ENCODE measurements at places on chromosomes 13 and 19. TPM values are rescaled to one million over a fixed set of nuclear protein-coding genes. Genes with fewer than 3 reads are reported as not detected.
A peak's percentile ranks its signal among the peaks of the same experiment; 100 is the strongest.

GRCh38 chr19:6092329-6093286 is 17.7 kb downstream of the RFX2 start:
- H3K27me3 ChIP-seq, result no peaks in the 10 kb centered on the region
- no peak overlapping the region for H3K4me3 ChIP-seq
- peak overlapping the region; percentile 51 for H3K27ac ChIP-seq
- H3K4me1 ChIP-seq, result peaks cover 32% of the 10 kb centered on the region
- DNase-seq, result peak; percentile 70

DNA sequence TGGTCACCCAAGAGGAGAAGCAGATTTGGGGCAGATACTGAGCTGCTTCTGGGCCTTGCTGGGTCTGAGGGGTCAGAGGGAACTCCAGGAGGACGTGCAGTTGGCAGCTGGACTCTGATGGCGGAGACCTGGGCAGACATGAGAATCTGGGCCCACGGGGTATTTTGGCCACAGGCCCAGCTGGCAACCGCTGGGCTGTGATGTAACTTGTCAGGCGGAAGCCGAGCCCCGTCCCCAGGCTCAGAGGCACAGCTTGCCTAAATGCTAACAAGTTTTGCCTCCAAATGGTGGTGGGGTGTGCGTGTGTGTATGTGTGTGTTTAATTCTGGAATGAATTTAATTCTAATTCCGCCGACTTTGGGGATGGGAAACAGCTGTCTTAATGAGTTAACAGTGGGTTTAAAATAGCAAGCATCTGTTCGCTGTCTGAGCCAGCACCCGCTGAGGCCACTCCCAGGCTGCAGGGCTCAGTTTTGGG is 11.6 kb downstream of the ZNRF4 start:
- no peaks in the 10 kb centered on the region for H3K27me3 ChIP-seq
- no peak overlapping the region for H3K27ac ChIP-seq
- DNase-seq, result no peak
- no peaks in the 10 kb centered on the region for H3K36me3 ChIP-seq
- no peaks in the 10 kb centered on the region for H3K4me1 ChIP-seq

GRCh38 chr13:23750383-23751121 is 138.6 kb downstream of the MIPEP start:
- no peak overlapping the region for H3K4me3 ChIP-seq
- H3K4me1 ChIP-seq, result peaks cover 13% of the 10 kb centered on the region
- H3K27me3 ChIP-seq, result no peaks in the 10 kb centered on the region
- H3K36me3 ChIP-seq, result no peaks in the 10 kb centered on the region
- no peak for DNase-seq

- no peaks in the 10 kb centered on the region for H3K36me3 ChIP-seq
- H3K27me3 ChIP-seq, result no peaks in the 10 kb centered on the region
- H3K4me3 ChIP-seq, result no peak overlapping the region
- peak overlapping the region; percentile 57 for H3K27ac ChIP-seq
Measured at GRCh38 chr13:100131863-100132574, 43.1 kb downstream of the PCCA start.

- no peak for DNase-seq
- peaks cover 6% of the 10 kb centered on the region for H3K36me3 ChIP-seq
- H3K4me1 ChIP-seq, result no peaks in the 10 kb centered on the region
- H3K27me3 ChIP-seq, result no peaks in the 10 kb centered on the region
Measured at GRCh38 chr19:9149997-9150396, 9.8 kb downstream of the ZNF317 start.

DNA sequence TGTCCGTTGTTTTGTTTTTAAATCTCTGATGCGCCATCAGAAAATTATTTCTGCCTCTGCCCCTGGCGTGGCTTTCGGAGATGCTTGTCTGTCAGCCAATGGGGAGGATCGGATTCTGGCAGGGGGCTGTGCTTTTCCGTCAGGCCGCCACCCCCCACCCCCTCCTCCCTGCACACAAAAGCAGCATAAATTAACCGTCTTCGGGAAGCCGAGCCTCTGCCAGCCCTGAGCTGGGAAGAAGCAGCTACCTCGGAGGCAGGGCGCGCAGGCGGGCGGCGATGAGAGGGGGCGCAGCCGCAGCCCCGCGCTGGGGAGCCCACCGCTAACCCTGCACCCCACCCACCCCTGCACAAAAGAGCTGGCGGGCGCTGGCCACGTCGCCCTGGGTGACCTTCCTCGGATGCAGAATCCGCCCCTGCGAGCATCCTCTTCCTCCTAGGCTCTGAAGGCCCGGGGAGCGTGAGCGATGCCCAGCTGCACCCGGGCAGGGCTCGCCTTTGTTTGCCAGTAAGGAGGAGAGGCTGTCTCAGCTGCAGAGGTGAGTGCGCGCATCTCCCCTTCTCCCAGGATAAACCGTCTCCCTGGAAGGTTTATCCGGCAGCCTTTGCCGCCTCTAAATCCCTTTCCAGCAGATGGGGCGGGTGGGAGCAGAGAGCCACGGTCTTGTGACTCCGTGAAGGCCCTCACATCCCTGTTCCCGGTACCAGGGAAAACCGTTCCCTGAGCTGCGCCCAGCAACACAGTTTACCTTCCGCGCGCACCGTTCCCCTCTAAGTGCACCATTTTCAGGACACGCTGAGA is at the start of gene ATCAY:
Gene ATCAY (plus strand): TSS at position 215 of the 801 bp plus-strand sequence. CDS start 5,083 bp downstream, outside the sequence.
- H3K27me3 ChIP-seq, result peaks cover 17% of the 10 kb centered on the region
- no peak within 1 kb of the TSS for H3K4me3 ChIP-seq
- no peak within 1 kb of the TSS for H3K27ac ChIP-seq

- no peaks in the 10 kb centered on the region for H3K36me3 ChIP-seq
- H3K27ac ChIP-seq, result no peak overlapping the region
- DNase-seq, result no peak
- H3K4me3 ChIP-seq, result no peak overlapping the region
- H3K27me3 ChIP-seq, result no peaks in the 10 kb centered on the region
- no peaks in the 10 kb centered on the region for H3K4me1 ChIP-seq
Measured at GRCh38 chr13:97946951-97947588, 6.4 kb upstream of the IPO5 start.

DNA sequence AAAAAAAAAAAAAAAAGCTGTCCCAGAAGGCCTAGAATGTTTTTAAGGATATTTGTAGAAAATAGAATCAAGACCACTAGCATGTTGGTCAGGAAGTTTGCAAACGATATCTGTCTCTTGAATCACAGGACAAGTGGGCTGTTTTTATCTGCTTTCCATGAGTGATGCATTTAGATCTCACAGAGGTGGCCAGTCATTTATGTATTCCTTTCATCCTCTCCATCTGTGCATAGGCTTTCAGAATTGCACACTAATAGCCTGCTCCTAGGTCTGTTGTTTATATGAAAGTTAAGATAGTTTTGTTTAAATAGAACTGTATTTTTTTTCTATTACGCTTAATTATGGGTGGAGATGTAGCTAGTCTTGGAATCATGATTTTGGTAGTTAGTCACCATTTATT is 289.5 kb downstream of the SHISA2 start:
- no peak overlapping the region for H3K4me3 ChIP-seq
- no peaks in the 10 kb centered on the region for H3K27me3 ChIP-seq
- H3K36me3 ChIP-seq, result no peaks in the 10 kb centered on the region
- no peaks in the 10 kb centered on the region for H3K4me1 ChIP-seq
- DNase-seq, result no peak
- H3K27ac ChIP-seq, result no peak overlapping the region

GNG7 gene
- total RNA-seq, result 0.84 TPM

IL11 gene
- not detected for total RNA-seq

GMIP gene
- total RNA-seq, result 26.0 TPM

DIRAS1 gene
- total RNA-seq, result 0.09 TPM

PTGER1 gene
- 0.40 TPM for total RNA-seq
